ENCODE measurements at places on chromosomes 12 and 14.

DNA sequence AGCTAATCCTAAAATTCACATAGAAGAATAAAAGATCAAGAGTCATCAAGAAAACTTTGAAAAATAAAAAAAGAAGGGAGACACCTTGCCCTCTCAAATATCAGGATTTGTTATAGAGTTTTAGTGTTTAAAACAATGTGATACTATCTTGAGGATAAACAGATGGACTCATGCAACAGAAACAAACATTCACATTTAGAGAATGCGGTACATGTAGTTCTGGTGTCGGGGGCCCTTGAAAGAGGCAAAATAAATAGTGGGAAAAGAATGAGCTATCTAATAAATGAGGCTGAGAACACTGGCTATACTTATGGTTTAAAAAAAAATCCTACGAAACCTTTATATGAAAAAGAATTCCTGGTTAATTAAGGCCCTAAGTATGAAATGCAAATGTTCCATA lies 127.7 kb downstream of the LLPH start:
- no peak for DNase-seq

- no peak for DNase-seq
Measured at GRCh38 chr12:123122626-123123025, 28.3 kb downstream of the PITPNM2 start.

DNA sequence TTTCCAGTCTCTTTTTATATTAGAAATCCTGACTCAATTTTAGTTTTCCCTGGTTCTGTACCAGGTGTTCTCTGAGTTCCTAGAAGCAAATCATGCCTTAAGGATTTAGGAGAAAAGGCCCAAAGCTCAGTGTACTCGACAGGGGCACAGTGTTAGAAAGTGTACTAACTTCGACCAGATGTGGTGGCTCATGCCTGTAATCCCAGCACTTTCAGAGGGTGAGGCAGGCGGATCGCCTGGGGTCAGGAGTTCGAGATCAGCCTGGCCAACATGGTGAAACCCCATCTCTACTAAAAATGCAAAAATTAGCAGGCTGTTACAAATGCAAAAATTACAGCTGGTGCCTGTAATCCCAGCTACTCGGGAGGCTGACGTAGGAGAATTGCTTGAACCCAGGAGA lies 12.0 kb downstream of the VEZT start:
- no peak for DNase-seq

DNA sequence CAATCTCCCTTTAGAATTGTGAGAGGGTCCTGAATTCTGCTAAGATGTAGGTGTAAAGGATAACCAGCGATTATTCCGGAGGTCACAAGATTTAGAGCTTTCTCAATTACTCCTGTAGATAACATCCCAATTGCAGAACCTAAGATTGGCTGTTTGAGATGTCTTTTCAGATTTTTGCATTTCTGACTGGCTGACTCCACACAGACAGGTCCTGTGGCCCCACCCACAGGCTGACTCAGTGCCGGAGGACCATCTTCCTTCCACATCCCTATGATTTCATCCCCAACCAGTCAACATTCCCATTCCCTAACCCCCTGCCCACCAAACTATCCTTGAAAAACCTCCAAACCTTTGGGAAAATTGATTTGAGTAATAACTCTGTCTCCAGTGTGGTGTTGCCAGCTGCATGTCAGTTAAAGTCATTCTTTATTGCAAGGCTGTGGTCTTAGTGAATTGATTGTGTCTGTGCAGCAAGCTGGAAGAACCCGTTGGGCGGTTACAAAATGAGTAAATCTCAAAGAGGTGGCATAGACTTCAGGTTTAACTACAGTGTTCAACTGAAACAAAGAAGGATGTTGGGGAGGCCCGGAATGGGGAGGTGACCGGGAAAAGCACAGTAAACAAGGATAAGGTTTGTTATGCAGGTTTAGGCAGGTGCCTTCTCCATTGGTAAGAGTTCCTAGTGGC lies 10.6 kb downstream of the FNTB start:
- DNase-seq = no peak

- no peak for DNase-seq
Measured at GRCh38 chr12:76237086-76237701, 111.0 kb downstream of the BBS10 start.

Measured in pancreas (tissue), 10 donors.